Thoracic aorta (tissue), 2 donors: ENCODE measurements at places on chromosomes 2 and 18. TPM values are rescaled to one million over a fixed set of nuclear protein-coding genes. Genes with fewer than 3 reads are reported as not detected.

DNA sequence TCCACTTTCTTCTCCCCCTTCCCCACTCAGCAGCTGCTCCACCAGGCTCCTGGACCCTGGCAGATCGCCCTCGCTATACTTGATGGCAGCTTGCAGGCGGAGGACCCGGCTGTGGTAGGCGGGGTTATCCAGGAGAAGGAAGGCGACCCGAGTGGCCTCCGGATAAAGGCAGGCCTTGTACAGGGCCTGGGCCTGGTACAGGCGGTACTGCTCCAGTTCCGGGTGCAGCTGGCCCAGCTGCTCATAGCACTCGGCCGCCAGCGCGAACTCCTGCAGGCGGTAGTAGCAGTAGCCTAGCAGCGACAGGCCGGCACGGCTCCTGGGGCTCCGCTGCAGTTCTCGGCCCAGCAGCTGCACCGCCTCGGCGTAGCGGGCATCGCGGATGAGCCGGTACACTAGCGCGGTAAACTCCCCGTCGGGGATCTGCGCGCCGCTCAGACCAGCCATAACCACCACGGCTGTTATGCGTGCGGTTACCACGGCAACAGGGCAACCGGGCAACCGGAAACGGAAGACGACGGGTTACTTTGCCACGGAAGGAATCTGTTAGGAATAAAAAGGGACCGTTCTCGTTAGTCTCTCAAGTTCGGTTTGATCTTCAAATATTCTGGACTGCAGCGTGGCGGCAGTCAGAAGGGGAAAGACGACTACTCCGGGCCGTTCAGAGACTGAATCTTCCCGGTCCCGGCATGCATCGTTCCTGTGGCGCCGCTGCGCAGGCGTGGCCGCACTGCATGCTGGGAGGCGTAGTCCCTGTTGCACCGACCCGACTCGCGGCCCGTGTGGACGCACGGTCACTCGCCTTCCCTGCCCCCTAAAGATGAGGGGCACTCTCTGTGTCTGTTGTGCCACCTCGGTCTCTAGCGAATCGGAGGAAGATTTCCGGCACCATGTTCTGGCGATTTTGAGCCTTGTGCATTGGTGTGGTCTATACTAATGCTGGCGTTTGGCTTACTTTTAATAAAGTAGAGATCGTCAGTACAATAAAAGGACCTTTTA, 226.0 kb downstream of the AGPS start:
- peak; percentile 73 for DNase-seq

DNA sequence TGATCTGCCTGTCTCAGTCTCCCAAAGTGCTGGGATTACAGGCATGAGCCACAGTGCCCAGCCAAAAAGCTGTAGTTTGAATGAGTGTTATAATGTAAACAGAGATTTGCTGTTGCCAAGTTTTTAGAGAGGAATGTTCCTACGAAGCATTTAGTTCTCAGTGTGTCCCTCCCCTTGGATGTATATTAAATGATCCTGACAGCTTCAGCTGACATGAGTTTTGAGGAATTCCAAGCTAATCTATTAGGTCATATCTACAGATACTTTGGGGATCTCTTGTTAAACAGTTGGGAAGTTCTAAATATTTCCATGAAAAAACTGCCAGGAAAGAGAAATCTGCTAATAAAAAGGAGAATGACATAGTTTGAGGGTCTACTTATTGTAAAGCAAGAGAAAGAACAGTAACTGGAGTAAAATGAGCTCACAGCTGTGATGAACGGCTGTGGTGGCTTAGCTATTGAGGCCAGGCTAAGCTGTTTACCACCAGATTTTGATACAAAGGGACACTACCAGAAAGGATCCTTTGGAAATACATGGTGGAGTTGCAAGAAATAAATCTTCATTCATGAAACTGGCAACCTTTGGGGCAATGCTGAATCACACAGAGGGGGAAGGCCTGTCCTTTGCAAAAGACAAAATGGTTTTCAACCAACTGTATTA, 2.6 kb upstream of the STON1 start:
- no peak for DNase-seq

GRCh38 chr2:232142049-232142448, 180.5 kb downstream of the DIS3L2 start:
- DNase-seq: no peak

DNA sequence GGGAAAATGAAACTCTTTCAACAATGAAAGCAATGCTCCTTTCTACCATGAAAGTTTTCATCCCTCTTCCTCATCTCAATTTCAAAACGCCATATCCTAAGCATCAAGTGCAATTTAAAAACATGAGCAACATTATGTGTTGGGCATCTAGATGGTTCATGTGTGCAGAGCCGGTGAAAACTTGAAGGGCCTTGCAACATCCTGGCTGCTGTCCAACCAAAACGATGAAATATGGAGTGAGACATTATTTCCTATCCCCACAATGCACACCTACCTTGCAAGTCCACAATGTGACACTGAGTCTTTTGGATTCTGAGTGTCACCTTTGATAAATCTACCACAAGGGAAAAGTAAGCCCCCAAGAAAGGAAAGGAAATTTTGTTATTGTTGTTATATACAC, 110.0 kb downstream of the NCKAP5 start:
- no peak for DNase-seq

IL36RN gene
- total RNA-seq: not detected

LRRTM4 gene
- not detected for total RNA-seq

DNA sequence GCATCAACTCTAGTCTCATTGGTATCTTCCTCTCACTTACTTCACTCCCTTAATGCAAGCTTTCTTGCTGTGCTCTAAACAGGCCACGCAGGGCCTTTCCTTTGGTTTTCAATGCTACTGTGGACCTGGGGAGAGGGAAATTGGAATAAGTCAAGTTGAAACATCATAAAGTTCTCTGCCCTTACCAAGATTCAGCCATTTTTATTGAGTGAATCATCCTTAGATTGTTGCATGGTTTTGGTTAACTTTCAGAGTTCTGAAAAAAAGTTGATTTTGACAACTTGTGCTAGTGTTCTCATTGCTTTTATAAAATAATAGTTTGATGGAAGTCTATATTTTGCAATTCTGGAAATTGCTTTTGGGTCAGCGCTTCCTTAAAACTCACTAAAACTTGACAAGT, 852.8 kb upstream of the ACVR2A start:
- DNase-seq: no peak

DNA sequence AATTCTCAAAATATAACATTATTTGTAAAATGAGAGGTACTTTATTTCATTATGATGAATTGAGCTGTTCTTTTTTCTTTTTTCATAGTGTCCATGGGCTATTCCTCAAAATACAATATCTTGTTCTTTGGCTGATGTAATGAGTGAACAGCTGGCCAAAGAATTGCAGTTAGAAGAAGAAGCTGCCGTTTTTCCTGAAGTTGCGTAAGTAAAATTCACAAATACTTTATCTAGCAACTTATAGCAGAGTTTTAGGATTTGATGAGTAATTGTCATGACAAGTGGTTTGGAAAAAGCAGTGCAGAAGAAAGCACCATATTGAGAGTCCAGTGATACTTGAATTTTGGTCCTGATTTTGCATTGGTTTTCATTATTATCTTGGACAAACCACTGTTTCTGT, 9.8 kb downstream of the RIOK3 start:
- no peak for DNase-seq

RNASEH1 gene
- total RNA-seq: 26.2 TPM

DNA sequence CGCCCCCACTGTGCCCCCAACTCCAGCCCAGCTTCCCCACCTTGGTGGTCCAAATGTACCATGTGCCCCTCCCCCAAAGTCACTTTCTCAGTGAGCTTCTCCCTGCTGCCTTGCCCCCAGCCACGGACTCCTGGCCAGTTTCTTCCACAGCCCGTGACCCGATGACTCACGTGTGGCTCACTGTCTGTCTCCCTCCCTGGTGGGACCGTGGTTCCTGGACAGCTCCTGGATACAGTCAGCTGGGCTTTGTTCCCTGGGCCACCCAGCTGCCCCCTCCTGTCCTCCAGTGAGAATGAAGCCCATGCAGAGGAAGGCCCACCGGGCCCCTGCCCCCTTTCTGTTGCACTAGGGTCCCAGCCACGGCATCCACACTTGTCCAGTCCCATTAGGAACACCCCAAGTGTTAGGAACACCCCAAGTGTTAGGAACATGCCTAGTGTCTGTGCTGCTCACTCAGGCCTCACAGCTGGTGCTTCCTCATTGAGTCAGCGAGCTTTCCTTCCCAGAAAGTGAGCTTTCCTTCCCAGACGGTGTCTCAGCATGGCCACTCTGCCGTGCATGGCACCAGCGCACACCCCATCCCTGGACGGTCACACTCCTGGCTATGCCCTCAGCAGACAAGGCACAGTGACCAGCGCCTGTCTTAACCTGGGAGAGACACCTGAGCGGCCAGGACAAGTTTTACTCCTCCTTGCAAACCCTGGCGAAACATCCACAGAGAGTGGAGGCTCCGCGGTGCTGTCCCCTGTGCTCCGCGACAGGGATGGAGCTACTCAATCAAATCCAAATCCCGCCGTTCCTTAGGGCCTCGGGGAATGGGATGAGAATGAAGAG, 44.8 kb upstream of the CTDP1 start:
- no peak for DNase-seq

DNA sequence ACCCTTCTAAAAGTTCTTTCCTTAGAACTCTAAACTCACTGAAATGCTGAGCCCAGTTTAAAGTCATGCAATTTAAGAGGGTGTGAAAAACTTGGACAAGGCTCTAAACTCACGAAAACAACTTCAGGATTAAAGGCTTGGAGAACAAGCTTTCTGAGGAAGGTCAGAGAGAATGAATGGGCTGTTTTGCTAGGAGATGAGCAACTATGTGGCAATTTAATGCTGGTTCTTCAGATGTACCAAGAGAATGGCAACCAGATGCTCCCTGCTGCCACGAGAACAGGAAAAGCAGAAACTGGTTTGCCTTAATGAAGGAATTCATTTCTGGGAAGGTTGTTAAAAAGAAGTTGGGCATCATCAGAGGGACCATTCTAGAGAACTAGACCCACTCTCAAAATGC, 77.8 kb upstream of the PMAIP1 start:
- DNase-seq: no peak

- DNase-seq: no peak
Measured at GRCh38 chr2:122267947-122268346, 512.5 kb downstream of the TSN start.

TSPYL6 gene
- total RNA-seq: 0.14 TPM

- no peak for DNase-seq
Measured at GRCh38 chr2:224412141-224413015, 10.5 kb upstream of the FAM124B start.

RAB6C gene
- total RNA-seq: 0.68 TPM

- no peak for DNase-seq
Measured at GRCh38 chr18:67068608-67069007, 447.9 kb downstream of the DSEL start.

IL1R2 gene
- total RNA-seq: 18.3 TPM

- no peak for DNase-seq
Measured at GRCh38 chr2:105712981-105713596, 31.6 kb upstream of the NCK2 start.

SCN7A gene
- total RNA-seq: 3.0 TPM

DNA sequence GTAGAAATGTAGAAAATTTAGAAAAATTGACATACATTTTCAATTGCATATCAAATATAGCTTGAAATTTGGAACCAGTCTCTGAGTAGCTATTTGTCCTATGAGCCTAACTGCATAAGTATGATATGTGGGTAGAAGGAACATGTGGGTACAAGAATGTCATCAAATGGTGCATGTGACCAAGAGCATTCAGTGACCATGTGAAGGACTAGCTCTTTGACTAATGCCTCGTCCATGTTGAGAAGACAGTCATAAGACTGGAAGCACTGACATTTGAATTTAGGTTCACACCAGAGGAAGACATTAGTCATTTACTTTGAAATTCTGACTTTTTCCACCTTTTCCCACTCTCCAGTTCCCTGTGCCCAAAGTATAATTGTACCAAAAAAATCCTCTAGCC, 12.6 kb downstream of the MRPL44 start:
- no peak for DNase-seq

DNA sequence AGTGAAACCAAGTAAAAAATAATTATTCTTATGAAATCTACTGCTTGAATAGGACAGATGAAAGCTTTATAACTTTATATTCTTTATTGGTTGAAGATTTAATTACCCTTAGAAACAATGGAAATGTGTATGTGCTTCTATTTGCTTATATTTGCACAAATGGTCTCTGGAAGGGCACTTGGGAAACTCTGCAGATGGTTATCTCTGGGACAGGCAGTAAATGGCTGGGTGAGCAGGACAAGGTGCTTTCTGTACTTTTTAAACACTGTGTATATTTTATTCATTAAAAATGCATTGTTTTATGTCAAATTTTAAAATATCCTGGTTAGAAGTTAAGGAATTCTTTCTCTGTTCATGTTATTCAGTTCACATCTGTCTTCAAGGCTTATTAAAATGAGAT, 131.1 kb downstream of the LRRTM4 start:
- no peak for DNase-seq

DNA sequence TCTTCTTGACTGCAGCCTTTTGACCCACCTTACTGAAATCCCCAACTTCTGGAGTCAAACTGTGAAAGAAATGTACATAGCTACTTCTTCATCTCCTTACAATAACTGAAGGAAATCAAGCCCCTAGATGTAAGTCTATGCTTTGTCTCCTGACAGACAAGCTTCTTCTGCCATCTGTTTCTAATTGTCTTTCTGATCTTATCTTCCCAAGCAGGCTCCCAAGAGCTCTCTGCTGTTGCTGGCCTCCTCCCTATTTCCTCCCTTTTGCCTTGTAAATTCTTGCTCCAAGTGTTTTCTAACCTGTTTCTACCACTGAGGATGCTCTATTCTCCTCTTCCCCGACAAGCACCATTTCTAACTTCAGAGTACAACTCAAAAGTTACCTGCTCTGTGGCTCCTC, 77.4 kb upstream of the OSR1 start:
- DNase-seq: no peak

DNA sequence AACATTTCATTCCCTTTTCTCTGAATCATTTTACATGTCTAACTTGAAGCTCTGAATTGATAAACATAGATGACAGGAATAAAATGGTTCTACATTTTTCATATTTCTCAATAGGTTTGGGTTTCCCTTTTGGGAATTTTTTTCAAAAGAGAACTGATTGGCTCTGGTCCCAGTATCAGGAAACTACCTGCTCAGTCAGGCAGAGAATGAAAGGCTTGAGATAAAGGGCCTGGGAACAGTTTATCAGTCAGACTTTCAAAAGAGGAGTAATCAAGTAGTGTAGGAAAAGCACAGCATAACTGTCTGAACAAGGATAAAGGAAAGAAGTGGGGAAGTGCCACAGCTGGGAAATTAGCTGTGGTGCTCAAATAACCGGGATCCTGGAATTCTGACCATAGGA, 28.3 kb upstream of the CCL20 start:
- DNase-seq: no peak

PLB1 gene
- total RNA-seq: 29.6 TPM

GRCh38 chr18:76374330-76375281, 120.4 kb downstream of the ZNF516 start:
- DNase-seq: no peak

GRCh38 chr2:45055162-45055605, 45.9 kb upstream of the SIX2 start:
- no peak for DNase-seq

- DNase-seq: no peak
Measured at GRCh38 chr18:77052297-77052982, 80.1 kb downstream of the MBP start.

DNA sequence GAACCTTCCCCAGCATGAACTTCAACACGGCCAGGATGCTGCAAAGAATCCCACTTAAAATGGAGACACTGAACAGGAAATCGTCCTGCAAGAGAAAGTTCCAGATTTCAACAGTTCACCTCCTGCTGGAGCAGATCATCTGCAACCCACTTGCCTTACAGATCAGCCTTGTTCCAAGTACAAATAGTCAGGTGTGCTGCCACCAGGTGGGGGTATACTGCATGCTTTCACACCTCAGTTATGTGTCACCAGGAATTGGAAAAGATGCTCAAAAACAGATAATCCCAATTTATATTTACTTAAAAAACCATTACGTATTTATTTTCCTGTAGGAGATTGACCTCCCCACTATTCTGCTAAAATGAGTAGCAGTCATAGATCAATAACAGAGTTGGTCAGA, 212.3 kb downstream of the MGAT5 start:
- DNase-seq: no peak

DSG1 gene
- total RNA-seq: 1.1 TPM
